ENCODE measurements at places on chromosomes 6 and 20.
A peak's percentile ranks its signal among the peaks of the same experiment; 100 is the strongest.

DNA sequence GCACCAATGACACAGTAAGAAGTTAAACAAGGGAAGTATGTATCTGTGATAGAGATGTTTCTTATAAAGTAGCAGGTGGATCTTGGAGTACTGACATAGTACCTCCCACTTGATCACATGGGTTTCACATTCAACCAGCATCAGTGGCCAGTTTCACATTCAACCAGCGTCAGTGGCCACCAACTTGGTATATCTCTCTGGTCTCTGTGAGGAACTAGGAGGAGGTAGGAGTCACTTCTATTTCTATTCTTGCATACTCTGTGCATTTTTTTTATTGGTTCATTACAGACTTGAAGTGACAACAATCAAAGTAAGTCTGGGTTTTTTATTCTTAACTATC, 200.3 kb upstream of the SIM1 start:
- no peak for DNase-seq

DNA sequence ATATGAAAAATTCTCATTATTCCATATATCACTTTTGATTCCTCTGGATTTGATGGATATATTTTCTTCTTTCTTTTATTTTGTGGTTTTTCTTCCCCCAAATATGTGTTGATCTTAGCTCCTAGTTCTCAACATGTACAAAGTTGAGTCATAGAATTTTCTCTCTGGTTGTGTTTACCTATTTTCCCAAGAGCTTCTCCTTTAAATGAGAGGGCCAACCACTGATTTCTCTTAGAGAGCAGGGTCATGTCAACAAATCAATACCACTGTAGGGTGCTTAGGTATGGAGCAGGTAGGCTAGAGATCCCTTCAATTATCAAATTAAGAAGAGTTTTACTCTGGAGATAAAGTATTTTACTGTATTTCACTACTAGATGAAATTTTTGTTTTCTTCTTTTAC, 145.7 kb downstream of the BMP5 start:
- peak; percentile 67 for DNase-seq

DNA sequence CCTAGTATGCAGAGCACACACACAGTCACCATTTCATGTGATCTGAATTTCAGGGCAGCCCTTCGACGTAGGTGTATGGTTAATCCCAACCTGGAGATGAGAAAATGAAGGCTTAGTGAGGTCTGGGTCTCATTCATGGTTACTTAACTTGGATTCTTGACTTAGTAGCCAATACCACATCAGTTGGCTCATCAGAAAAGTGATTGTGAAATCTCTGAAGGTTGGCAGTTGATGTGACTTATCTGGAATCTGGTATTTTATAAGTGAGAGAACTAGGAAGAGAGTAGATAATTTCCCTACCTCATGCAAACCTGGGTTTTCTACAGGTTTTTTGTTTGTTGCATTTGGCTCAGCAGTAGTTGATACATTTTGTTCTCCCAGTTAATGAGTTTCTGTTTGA, 123.7 kb downstream of the CCDC170 start:
- no peak for DNase-seq

DNA sequence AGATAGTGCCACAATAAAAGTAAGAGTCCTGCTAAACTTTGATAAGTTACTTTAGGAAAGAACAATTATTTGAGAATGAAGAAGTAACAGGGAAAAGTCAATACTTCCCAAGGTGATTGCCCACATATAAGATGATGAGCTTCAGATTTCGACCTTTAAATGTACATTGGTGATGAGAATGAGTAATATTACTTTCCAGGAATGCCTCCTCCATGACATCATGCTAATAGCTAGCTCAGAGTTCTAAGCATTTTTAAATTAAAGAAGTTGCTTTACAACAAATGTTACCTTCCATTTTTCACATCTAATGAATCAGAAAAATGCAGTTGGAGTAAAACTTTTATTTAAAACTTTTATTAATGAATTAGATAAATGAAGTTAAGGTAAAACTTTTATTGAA, 22.5 kb upstream of the OPN5 start:
- DNase-seq = no peak

- DNase-seq = no peak
These were observed 11.4 kb downstream of the COMMD7 start for GRCh38 chr20:32731882-32732266.

GRCh38 chr6:103367212-103367611, 1492.5 kb downstream of the HACE1 start:
- DNase-seq = no peak

GRCh38 chr6:166323395-166323794, 15.2 kb upstream of the PRR18 start:
- no peak for DNase-seq

- DNase-seq = no peak
These were observed 2.3 kb downstream of the DEFB124 start for GRCh38 chr20:31472395-31473330.

DNA sequence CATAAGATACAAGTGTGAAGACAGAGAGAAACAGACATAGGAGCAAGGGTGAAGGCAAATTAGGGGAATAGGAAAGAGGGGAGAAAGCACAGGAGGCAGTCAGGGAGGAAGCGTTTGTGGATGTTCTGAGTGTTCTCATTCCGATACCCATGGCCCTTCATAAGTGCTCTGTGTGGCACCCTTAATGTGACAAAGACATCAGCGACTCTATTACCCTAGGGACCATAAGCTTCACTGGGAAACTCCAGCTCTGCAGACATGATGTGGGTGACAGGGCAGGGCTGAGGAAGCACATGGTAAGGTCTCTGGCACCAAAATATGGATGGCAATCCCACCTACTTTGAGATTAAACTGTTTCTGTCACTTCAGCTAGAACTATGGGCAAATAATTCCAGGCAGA, 33.0 kb downstream of the F13A1 start:
- DNase-seq = no peak

DNA sequence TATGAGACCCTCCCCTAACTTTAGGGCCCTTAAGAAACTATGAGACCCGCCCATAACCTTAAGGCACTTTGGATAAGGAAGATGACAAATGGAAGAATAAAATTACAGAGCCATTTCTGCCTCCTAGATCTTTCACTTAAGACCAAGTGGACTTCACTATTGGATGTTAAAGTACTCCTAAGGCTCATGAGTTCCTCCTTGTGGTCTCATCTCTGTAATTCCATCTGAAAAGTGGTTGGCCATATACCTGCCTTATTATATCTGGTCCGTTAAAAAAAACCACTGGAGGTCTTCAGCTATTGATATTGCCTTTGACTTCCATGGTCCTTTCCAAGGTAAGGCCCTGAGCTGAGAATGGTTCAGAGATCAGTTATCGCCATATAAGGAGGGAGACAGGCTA, 310.3 kb downstream of the EYA4 start:
- no peak for DNase-seq

DNA sequence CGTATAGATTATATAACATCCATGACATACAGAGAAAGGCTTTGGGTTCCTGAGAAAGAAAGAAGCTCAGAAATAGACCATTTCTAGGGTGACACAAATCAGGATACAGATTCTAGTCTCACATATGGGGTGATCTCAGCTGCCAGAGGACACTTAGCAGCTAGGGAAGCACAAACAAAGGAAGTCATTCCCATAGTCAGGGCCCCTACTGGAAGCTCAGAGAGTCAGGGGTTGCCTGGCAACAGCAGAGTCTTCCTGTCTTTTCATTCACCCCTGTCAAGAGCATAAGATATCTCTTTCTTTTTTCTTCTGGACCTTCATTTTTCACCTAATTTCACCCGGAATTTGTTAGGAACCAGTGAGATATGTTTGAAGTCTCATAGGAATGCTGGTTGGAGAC, 81.9 kb upstream of the IYD start:
- no peak for DNase-seq

DNA sequence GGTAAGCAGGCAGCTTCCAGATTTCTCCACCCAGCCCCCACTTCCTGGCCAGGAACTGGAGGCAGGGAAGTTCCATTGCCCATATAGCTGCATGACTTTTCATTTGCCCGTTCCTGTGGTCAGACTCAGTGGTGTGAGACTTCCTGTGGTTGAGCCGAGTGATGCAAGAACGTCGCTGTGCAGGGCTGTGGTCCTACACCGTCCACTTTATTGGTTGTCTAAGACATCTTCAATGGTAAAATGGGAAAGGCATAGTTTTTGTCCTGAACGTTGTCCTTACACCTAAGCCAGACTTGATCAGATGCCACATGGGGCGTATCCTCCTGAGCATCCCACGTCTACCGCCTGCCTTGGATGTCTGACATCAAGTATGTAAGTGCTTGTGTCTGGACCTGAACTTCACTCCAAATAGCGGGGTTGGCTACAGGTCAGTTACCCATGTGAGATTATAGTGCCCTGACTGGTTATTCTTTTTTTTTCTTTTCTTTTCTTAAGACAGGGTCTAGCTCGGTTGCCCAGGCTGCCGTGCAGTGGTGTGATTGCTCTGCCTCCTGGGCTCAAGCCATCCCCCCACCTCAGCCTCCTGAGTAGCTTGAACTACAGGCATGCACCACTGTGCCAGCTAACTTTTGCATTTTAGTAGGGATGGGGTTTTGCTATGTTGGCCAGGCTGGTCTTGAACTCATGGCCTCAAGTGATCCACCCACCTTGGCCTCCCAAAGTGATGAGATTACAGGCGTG, 25.9 kb upstream of the GTSF1L start:
- DNase-seq = no peak

DNA sequence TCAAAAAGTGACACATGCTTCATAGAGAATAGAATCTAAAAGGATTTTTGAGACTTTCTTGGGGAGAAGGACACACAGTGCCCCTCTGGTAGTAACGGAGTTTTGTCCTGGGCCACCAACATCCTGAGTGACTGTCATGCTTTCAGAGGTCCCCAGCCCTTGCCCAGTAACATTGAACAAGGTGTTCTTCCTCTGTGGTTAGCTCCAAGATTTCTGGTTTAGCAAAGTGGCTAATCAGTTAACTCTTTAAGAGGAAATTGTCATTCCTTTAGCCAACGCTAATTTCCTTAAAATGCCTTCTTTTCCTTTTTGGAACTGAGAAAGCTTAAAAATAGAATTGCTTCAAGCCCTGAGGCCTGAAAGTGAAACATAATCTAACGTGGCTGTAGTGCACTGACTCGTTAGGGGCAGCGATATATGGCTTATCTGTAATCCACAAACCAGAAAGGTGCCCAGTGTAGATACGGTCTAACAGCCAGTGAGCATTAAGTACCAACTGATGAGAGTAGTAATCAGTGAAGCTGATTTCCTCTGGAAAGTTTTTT, 7.8 kb downstream of the E2F3 start:
- DNase-seq = no peak

DNA sequence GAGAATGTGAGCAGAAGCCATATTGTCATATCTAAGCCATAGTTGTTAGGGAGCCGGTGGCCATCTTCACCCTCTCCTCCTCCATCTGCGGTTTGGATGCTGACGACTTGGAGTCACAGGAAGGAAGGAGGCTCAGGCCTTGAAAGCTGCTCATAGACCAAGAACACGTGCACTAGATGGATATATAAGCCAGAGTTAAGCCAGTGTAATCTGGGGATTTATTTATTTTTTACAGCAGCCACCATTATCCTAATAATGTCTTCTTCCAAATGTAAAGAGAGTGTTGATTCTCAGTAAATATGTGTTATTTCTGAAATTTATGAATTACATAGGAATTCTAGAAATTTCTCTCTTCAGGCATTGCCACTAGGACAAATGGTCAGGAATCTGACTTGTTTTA, 689.9 kb downstream of the QKI start:
- DNase-seq = no peak

- no peak for DNase-seq
These were observed 169.1 kb downstream of the NKAIN2 start for GRCh38 chr6:123972600-123973294.

DNA sequence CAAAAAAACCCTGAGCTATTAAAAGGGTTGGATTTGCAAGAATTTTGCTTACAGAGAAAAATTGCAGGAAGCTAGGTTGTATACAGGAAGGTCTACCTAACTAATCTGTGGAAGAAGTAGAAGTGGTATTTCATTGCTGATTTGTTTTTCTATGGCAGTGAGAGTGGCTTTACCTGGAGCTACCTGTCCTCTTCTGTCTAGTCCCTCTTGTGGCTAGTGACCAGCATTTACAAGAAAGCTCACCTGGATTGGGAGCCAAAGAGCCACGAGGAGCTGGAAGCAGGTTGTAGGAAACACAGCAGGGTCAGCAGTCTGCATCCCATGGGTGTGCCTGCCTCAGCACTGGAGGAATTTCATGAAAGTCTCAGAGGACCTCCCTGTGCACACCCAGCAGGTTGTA, 120.3 kb upstream of the RALGAPA2 start:
- DNase-seq = no peak

DNA sequence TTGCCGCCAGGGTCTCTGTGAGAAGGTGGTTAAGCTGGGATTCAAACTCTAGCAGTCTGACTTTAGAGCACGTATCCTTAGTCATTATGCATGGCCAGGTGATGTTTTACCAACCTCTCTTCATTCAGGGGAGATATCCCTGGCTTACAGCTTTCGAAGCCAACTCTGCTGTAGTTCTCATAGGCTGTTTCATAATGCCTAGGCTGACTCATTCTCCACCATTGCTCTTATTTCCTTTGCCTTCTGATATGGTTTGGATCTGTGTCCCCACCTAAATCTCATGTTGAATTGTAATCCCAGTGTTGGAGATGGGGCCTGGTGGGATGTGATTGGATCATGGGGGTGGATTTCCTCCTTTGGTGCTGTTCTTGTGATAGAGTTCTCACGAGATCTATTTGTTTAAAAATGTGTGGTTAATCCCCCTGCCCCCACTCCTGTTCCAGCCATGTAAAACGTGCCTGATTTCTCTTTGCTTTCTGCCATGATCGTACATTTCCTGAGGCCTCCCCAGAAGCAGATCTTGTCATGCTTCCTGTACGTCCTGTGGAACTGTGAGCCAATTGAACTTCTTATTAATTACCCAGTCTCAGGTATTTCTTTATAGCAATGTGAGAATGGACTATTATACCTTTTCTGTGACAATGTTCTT, 94.6 kb upstream of the MAN1A1 start:
- DNase-seq = no peak

DNA sequence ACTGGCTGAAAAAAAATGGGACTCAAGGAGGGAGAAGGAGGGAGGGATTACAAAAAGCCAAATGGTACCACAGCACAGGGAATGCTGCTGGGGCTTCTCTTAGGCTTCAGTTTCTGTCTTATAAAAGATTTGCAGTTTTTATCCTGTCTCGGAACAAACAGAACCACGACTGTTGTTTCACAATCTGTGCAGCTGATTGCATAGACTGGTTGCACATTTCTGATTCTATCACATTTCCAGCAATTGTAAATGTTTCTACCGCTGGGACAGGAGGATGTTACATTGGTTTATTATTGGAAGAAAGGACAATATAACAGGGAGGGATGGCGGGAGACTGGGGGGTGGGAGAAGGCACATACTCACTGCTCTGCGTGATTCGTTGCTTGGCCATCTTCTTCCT, 73.5 kb upstream of the ARID1B start:
- no peak for DNase-seq
